ENCODE measurements at places on chromosomes 3 and 15. TPM values are rescaled to one million over a fixed set of nuclear protein-coding genes. Genes with fewer than 3 reads are reported as not detected.

Gene ASB14
- not detected for total RNA-seq

GRCh38 chr3:196590279-196590678 is 21.8 kb downstream of the FBXO45 start:
- no peak for DNase-seq

DNA sequence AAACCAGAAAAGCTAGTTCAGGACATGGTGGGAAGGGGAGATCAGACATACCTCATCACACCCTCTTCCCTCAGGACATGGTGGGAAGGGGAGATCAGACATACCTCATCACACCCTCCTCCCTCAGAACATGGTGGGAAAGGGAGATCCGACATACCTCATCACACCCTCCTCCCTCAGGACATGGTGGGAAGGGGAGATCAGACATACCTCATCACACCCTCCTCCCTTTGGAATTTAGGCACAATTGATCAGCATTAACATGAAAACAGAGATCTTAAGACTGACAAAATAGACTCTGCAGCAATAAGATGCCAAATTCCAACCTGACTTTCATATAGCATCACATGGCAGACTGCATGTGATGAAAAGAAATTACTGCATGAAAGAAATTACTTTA is 412.7 kb upstream of the ZNF717 start:
- no peak for DNase-seq

DNA sequence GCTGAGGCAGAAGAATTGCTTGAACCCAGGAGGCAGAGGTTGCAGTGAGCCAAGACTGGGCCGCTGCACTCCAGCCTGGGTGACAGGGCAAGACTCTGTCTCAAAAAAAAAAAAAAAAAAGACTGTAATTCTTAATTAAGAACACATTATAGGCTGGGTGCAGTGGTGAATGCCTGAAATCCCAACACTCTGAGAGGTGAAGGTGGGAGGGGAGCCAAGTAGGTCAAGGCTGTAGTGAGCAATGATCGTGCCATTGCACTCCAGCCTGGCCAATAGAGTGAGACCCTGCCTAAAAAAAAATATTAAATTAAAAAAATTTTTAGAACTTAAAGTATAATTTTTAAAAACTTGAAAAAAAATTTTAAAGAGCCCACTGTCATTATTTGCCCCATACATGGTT is 13.4 kb upstream of the ARPIN start:
- DNase-seq = no peak

GRCh38 chr3:59481776-59482400 is 432.1 kb upstream of the CFAP20DC start:
- DNase-seq = no peak

DNA sequence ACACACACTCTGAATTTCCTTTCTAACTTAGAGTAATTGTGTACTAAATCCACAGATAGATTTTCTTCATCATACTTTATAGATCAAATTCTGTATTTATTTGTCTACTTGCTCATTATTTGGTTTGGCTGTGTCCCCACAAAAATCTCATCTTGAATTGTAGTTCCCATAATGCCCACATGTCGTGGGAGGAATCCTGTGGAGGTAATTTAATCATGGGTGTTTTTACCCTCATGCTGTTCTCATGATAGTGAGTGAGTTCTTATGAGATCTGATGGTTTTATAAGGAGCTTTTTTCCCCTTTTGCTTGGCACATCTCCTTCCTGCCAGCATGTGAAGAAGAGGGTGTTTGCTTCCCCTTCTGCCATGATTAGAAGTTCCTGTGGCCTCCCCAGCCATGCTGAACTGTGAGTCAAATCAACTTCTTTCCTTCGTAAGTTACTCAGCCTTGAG is 198.3 kb upstream of the TGFBR2 start:
- no peak for DNase-seq

DNA sequence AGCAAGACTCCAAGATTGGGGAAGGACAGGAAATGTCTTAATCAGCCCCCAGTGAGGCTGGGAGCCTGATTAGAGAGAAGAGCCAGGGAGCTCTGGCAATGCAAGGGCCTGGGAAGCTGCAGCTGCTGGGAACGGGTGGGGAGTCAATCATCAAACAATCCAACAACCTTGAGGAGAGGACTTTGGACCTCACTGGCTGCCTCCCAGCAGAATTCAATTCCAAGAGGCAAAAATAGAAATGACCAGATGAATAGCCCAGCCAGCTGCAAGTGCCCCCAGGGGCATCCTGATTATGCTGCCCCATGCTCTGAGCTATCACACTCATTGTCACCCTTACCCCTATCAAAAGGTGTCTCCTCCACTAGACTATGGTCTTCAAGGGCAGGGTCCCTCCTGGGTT is 6.1 kb upstream of the HOMER2 start:
- no peak for DNase-seq

GRCh38 chr15:101455291-101456025 is 34.0 kb downstream of the PCSK6 start:
- DNase-seq = peak; percentile 55

GRCh38 chr3:63450023-63450422 is 171.9 kb downstream of the SYNPR start:
- DNase-seq = no peak

Gene SLC6A1
- total RNA-seq = 2.1 TPM

DNA sequence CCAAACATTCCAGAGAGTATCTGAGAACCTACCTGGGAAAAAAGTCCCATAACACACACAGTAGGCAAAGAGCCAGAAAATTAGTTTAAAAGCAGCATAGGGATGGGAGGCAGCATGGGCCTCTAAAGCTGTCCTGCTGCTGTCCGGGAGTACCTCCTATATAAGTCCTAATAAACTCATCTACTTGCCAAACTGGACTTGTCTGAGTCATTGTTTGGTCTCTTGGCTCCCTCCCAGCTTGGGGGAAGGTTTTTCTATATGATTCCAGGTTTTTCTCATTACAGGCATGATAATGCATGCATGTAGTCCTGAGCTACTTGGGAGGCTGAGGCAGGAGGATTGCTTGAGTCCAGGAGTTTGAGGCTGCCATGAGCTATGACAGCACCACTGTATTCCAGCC is 17.5 kb upstream of the HACD2 start:
- DNase-seq = no peak

GRCh38 chr3:185087419-185087818 is 65.4 kb downstream of the C3orf70 start:
- no peak for DNase-seq

DNA sequence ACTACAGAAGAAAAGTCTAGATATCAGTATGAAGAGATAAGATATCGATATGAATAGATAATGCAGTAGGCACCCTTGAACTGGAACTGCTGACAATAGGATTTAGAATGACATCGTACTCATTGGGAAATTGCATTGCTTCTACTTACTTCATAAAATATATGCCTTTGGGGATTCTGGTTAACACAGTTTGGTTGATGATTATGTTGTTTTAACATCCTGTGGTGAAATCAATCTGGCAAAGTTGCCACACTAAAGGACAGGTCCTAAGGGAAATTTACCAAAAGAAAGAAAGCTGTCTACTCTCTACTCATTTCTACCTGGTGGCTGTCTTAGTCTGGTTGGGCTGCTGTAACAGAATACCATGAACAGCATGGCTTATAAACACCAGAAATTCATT is 417.4 kb upstream of the DPH6 start:
- no peak for DNase-seq

GRCh38 chr3:139300416-139300815 is 43.4 kb upstream of the MRPS22 start:
- DNase-seq = no peak

DNA sequence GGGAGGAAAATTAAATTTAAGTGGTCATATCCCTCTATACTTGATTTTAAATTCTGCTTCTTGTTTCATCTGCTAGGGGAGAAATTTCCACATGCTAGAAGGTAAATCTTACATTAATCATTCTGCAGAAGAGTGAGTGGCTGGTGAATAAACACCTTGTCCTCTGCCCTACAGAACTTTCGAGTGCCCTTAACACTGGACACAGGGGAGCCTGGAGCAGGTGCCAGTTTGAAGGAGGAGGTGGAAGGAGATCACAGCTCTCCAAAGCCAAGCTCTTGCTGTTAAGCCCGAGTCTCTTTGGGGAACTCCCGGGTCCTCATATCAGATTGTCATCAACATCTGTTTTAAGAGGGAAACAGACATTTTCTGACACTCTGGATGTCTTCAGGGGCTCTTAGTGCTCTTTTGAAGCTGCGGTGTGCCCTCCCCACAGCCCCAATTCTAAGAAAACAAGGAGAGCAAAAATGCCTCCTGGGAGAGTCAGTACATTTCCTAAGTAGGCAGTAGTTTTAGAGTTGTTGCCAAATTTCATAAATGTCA is 31.3 kb downstream of the LAMP3 start:
- no peak for DNase-seq

Gene ITPKA
- total RNA-seq = 0.66 TPM

GRCh38 chr3:74233091-74233490 is 381.4 kb downstream of the CNTN3 start:
- no peak for DNase-seq

GRCh38 chr3:18766974-18767373 is 341.8 kb upstream of the SATB1 start:
- DNase-seq = no peak

Data from kidney (tissue), 22 donors.